Activated CD4-positive, CD25-positive, alpha-beta regulatory T cell treated with anti-CD3 and anti-CD28 coated beads, Interleukin-2, amount 50 U/mL, for 16 hours (primary cell): ENCODE measurements at places on chromosomes 16 and 17.

DNA sequence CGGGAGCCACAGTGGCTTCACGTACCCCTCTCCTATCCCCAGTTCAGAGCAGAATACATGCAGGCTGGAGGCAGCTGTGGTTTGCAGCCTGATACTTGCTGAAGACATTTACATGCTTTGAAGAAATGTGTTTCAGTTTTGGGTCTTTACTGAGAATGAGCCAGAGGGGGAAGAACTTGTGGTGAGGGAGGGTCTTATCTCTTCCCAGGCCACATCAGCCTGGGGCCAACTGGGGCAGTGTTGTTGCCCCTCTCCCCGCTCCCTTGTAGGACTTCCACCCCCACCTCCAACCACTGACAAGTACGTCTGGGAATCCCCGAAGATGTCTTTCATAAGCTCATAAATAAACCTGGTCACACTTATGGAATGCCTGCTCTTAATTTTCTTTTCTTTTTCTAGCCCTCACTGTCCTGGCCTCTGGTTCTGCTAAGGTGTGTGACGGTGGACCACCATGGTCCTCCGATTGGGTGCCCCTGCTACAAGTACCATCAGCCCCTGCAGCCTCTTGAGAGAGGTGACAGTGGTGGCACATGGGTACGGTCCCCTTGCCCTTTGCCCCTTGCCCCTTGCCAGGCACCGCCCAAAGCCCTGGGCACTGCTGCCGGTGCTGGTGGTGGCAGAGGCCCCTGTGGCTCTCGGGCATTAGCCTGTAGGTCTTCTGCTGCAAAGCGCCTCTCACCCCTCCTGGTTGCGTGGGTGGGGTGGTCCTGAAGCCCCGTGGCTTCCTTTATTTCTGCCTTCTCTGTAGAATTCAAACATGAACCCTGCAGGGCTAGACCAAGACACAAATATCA, 144.8 kb upstream of the RPH3AL start:
- no peak for DNase-seq

GRCh38 chr17:978103-979093, 1.2 kb downstream of the NXN start:
- DNase-seq, result no peak

GRCh38 chr17:39167476-39167875, 1.5 kb upstream of the ARL5C start:
- DNase-seq, result no peak

DNA sequence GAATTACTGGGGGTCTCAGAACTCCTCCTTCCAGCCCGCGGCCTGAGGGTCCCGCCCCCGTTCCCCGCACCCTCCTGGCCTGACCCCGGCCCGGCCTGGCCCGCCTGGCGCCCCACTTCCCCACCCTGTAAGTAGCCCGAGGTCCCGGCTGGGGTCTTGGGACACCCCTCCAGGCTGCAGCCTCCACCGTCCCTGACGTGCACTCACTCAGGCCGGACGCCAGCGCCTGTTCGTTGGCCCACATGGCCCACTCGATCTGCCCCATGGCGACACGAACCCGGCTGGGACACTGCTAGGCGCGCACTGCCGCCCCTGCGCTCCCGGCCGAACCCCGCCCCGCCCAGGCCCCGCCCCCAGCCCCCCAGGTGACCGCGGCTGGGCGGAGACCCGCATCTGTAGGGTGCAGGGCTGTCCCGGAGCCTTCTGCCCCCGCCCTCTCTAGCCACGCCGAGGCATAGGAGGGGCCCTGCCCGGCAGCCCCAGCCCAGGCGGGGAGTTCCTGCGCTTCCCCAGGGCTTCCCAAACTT, at the start of gene CYBA:
CYBA (minus strand) TSS at position 305 of the 527 bp plus-strand sequence; CDS start at position 265, 40 bp downstream.
- peak; percentile 48 for DNase-seq

DNA sequence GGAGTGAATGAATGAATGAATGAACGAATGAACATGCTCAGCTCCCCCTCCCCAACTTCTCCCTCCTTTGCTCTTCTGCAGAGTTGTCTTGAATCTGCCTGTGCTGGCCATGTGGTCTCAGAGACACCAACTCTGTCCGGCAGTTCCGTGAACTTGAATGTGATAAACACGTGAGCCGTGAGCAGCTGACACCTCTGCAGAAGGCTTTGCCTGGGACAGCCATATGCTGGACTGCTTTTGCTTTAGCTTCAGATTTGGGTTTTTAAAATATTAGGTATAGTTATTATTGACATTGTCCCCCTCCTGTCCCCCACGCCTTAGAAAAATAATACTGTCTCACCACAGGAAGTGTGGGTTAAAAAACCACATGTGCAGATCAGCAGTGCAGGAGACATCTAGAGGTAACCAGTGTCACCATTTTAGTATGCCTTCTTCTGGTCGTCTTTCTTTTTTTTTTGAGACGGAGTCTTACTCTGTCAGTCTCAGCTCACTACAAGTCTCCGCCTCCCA, 83.8 kb downstream of the ABCC1 start:
- peak; percentile 13 for DNase-seq

GRCh38 chr17:15920758-15921239, 24.1 kb upstream of the ADORA2B start:
- no peak for DNase-seq
